ENCODE measurements at places on chromosomes 13 and 19. TPM values are rescaled to one million over a fixed set of nuclear protein-coding genes. Genes with fewer than 3 reads are reported as not detected.

The TMTC4 gene
- 11.3 TPM for total RNA-seq

The CPT1C gene
- total RNA-seq, result 5.0 TPM

The CLEC17A gene
- total RNA-seq, result 0.42 TPM

The SULT2A1 gene
- total RNA-seq, result not detected

The ADAMTSL5 gene
- not detected for total RNA-seq

The FBXO17 gene
- 12.6 TPM for total RNA-seq

The URAD gene
- total RNA-seq, result not detected

The ZNF835 gene
- 1.3 TPM for total RNA-seq

The ZNF814 gene
- 5.4 TPM for total RNA-seq

The SCEL gene
- total RNA-seq, result 0.29 TPM

The PALM3 gene
- total RNA-seq, result 0.46 TPM

The LSR gene
- total RNA-seq, result 21.1 TPM

The MEDAG gene
- not detected for total RNA-seq

The MISP gene
- total RNA-seq, result 2.0 TPM

The ATP8B3 gene
- total RNA-seq, result 1.8 TPM

The ZNF701 gene
- total RNA-seq, result 11.7 TPM

The TMPRSS9 gene
- total RNA-seq, result not detected

The GAPDHS gene
- not detected for total RNA-seq

The PLIN5 gene
- 0.15 TPM for total RNA-seq

The BRSK1 gene
- 9.0 TPM for total RNA-seq

The NOTCH3 gene
- total RNA-seq, result 1.0 TPM

The KLK12 gene
- total RNA-seq, result not detected

The PTGER1 gene
- total RNA-seq, result not detected

The NLRP9 gene
- total RNA-seq, result not detected

The F10 gene
- total RNA-seq, result not detected

The ZNF837 gene
- 5.0 TPM for total RNA-seq

The KLK4 gene
- not detected for total RNA-seq

The EXOC3L2 gene
- 0.17 TPM for total RNA-seq

The NAPSA gene
- not detected for total RNA-seq

The BICRA gene
- 0.89 TPM for total RNA-seq

The LAIR1 gene
- total RNA-seq, result not detected

The SERPINE3 gene
- not detected for total RNA-seq

The FPR1 gene
- 0.74 TPM for total RNA-seq

The COX7A1 gene
- not detected for total RNA-seq

The CD22 gene
- not detected for total RNA-seq

All from Daoy (cell line).